ENCODE measurements at places on chromosomes 7 and 10.
A peak's percentile ranks its signal among the peaks of the same experiment; 100 is the strongest.

DNA sequence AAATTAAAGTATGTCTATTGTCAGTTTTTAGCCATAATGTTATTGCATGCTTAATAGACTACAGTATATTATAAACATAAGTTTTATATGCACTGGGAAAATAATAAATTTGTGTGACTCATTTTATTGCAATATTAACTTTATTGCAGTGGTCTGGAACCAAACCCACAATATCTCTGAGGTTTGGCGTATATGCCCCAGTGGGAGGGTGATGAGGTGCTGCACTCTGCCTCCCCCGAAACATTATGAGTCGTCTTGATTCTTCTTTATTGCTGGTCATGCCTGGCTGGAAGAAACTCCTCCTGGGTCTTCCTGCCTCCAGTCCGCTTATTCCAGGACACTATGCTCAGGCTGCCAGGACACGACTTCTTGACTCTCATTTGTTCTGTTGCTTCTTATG, 88.4 kb downstream of the MTPN start:
- no peak for DNase-seq

DNA sequence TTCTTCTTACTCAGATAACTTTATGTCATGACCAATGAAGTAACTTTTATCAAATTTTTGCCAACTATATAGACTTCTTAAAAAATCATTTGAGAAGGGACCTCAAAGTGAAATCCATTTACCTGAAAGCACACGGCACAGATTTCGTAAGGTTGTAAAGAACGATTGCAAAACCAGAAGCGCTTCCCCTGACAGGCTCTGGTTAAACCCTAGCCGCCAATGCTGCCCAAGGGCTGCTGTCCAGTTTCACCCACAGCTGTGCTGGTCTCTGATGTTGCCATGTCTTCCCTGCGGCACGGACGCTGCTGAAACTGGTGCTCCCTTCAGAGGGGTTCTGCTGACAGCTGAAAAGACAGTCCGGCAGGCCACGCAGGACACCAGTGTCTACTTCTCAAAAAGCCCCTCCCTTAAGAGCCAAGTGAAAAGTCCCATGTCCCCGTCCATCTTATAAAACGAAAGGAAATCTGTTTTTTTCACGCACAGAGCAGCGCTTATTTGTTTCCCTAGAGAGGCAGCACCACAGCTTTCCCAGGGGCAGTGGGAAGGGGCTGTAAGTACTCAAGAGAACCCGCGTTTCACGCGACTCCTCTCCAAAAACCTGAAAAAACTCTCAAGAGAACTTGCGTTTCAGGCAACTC, 32.5 kb downstream of the GNA12 start:
- DNase-seq = no peak

DNA sequence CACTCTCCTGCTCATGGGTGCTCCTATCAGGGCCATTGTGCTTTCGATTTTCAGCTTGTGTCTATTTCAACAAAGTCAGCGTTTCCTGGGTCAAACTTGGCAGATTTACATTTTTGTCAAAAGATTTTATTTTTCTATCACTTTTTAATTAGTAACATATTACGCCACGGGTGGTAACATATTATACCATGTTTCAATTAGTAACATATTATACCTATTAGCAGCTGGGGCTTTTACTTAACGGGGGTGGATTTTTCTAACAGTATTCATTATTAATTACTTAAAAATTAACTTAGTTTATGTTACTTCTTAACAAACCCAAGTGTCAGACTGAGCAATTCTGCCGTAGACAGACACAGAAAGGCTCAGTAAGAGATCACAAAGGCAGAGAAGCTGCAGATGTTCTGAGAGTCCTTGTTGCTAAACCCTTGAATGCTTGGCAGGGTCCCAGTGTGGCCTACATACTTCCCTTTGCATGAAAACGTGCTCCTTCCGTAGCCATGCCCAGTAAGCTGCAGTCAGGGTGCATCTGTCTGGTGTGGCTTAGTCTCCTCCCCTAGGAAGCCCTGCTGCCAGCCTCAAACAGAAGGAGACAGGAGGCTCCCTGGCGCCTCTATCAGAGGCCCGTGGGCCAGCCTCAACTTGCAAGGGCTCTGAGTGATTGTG, 263.1 kb upstream of the CXCL12 start:
- peak; percentile 49 for DNase-seq

- peak; percentile 17 for DNase-seq
These were observed 122.7 kb upstream of the TMEM229A start for GRCh38 chr7:124155432-124156022.

- DNase-seq = no peak
These were observed 239.6 kb downstream of the MAD1L1 start for GRCh38 chr7:1993031-1993695.

DNA sequence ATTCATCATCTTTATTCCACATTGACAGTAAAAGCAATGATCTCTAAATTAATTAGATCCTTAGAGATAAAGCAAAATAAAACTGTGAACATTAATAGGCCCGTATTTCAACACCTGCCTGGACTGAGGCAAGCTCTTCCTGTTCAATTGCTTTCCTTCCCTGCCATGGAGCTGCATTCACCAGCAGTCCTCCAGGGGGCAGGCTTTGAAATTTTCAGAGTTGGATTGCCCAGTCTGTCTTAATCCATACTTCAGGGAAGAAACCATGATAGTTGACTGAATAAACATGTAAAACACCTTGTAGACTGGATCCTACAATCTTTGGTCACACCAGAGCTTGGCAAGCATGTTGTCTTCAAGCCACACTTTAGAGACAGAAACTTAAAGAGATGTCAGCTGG, 936.6 kb downstream of the NRG3 start:
- DNase-seq = no peak

DNA sequence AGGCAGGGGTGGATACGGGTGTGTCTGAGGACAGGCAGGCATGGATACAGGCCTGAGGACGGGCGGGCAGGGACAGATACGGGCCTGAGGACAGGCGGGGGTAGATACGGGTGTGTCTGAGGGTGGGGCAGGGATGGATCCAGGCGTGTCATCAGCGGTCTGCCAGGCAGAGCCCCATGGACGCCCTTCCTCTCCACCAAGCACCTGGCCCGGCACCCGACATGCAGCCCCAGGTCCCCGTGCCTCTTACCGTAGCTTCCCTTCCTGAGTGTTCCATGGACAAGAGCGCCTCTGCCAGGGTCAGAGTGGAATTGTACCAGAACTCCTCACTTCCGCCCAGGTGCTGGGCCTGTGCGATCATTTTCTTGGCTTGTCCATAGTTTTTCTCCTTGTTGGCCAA, 74.6 kb upstream of the NKX6-2 start:
- no peak for DNase-seq

GRCh38 chr10:17025444-17026295, 103.9 kb downstream of the CUBN start:
- no peak for DNase-seq

DNA sequence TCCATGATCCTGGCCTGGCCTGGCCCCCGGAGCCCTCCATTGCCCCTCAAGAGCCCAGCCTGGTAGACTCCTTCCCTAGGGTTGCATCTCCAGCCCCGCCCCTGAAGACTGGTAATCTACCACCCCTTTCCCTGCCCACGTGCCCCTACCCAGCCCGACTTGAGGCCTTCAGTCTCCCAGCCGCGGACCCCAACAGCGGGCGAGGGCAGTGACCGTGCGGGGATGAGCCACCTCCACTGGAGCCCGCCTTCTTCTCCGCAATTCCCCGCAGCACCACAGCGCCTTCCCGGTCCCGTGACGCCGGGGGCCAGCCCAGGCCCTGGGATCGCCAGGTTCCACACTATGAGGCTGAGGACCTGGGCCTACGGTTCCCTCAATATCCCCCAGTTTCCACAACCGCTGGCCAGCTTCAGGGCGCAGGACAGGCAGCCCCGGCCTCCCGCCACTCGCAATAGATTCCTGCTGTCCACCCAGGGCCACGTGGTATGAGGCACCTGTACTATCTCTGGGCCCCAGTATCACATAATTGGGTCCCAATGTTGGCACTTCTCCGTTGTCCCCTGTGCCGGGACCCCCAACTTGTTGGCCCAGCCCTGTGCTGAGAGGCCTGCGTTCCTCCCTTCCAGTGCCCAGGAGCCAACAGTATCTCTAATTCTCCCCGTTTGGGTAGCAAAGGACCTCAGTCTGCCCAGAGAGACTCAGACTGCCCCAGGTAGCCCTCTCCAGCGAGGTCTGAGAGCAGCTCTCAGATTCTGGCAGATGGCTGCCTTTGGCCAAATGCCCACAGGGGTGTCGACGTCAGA, 1.1 kb upstream of the GPRIN2 start:
- no peak for DNase-seq

DNA sequence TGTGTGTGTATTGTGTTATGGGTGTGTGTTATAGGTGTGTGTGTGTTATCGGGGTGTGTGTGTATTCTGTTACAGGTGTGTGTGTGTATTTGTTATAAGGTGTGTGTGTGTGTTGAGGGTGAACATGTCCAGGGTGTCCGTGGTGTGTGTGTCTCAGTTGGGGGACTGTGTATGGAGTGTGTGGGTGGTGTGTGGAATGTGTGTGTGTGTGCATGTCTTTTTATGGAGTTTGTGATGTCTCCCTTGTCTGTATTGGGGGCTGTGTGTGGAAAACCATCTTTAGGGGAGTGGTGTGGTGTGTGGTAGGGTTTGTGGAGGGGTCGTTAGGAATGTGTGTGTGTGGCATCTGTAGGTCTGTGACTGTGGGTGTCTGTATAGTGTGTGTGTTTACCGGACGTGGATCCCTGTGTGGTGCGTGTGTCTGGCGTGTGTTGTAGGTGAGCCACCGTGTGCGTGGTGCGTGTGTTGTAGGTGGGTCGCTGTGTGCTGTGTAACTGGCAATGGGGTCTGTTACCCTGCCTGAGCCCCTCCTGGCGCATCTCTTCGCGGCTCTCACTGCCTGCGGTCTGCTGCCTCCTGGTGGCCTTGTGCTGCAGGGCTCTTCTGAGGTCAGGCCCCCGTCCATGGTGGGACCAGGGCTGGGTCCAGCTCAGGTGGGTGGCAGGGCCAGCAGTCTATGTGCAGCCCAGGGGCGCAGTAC, 61.7 kb downstream of the PALD1 start:
- DNase-seq = no peak

DNA sequence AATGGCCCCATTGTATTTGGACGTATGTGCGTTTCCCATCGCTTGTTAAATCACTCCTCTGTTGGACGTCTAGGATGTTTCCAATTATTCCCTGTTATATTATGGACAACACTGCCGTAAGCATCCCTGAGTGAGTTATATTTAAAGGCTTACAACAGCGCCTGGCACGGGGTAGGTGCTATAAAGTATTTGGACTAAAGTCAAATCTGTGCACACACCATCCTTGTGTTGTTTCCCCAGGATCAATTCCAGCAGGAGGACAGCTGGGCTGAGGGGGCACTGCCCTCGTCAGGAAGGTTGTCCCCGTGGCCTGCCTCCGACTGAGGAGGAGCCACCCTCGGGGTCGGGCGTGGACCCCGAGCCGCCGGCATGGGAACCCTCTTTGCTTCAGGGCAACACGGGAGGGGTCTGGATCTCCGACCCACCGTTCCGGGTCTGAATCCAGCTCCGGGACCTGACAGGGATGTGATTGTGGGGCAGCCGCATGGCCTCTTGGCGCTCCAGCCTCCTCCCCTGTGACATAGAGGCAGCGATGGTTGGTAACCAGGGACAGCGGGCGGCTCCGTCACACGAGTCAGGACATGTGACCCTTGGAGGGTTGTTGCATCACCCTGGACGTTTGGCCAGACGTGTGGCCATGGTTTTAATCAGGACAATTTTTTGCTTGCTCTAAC, 1.5 kb upstream of the JAKMIP3 start:
- no peak for DNase-seq

GRCh38 chr10:90930971-90931871, 10.3 kb upstream of the ANKRD1 start:
- DNase-seq = no peak

Data from NCI-H2029 treated with DMSO at 0.1 percent for 48 hours (cell line).